Smooth muscle cell of the brain vasculature (primary cell): ENCODE measurements at places on chromosomes 1 and 21.

DNA sequence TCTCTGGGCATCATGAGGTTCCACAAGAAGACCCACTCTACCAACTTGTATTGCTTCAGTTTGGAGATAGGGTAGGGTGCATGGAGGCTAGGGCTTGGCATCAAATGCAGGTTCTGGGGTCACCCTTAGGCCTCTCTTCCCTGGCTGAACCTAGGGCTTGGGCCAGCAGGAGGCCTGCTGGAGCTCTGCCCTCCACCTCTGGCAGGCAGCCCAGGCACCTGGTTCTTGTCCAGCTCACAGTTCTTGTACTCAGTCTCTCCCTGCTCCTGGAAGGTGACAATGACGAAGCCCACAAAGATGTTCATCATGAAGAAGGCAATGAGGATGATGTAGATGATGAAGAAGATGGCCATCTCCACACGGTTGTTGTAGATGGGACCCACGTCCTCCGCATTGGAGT is 37.5 kb upstream of the KIF21B start:
- no peak for DNase-seq

DNA sequence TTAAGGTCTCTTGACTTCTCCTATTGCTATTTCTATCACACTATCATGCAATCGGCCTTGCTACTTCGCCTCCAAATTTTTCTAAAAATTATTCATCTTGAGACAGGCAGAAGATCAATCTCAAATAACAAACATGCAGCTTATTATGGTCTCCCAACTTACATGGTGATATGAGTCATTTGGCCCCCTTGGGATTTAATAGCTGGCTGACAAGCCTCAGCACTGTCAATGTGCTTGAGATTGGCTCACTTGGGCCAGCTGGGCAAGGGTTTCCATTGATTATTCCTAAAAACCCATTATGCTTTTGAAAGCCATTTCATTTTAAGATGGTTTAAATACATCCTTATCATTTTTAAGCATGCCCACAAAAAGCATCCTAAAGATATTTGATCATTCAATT is 224.5 kb upstream of the NFIA start:
- DNase-seq: no peak

- DNase-seq: no peak
Measured at GRCh38 chr1:13813398-13814012, 113.5 kb downstream of the PRDM2 start.

- DNase-seq: no peak
Measured at GRCh38 chr1:236556606-236557005, 32.8 kb downstream of the LGALS8 start.

GRCh38 chr21:30676737-30677136 is 34.1 kb downstream of the KRTAP20-3 start:
- DNase-seq: no peak

GRCh38 chr1:236741753-236742152 is 53.3 kb upstream of the MTR start:
- no peak for DNase-seq

DNA sequence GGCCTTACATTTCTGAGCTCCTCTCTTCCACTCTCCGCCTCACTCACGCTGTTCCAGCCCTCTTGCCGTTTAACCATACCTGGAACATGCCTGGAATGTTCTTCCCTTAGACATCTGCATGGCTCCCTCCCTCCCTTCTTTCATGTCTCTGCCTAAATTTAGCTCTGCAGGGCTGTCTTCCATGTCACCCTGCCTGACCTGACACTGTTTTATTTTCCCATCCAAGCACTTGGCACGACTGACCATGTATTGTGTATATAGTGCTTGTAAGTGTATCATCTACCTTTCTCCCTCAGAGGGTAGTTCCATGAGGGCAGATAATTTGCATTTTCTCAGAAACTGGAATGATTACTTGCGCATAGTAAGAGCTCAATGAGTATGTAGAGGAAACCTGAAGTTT is 47.3 kb downstream of the ST6GALNAC3 start:
- no peak for DNase-seq

GRCh38 chr1:10973552-10973951 is 38.9 kb upstream of the TARDBP start:
- DNase-seq: no peak

DNA sequence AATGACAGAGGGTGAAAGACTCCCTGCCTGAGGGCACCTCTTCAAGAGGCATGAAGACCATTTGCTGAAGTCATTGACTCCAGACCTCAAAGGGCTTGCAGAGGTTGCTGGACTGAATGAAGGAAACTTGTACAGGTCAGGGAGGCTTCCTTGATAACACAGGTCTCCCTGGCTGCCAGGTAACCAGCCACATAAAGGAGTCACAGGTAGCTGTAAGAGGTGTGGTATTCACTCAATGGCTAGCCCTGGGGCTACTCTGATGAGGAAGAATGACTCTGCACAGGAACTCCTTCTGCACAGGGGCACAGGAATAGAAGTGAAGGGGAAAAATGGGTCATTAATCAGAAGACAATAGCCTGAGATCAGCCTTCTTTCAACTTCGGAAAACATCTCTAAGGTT is 187.5 kb downstream of the LMX1A start:
- DNase-seq: no peak

DNA sequence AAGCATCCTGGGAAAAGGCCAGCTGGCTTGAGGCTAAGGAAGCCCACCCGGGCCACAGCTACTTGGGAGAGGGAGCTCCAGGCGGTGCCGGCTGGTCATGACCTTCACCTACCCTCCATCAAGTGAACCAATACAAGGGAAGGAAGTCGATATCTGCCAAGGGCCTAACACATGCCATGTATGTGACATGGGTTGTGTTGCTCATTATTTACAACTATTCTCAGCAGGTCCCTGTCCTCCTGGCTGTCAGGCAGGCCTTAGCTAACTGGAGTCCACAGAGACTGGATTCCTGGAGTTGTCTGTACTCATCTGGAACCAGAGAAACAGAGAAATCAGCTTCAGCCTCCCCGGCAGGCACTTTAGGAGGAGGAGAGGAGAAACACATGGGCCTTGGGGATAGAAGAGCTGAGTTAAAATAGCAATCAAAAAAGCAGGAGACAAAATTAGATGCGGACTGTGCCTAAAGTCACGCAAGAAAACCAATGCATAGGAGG is 15.7 kb downstream of the TCEA3 start:
- DNase-seq: no peak

- no peak for DNase-seq
Measured at GRCh38 chr1:179825798-179826460, 51.7 kb downstream of the TOR1AIP2 start.

DNA sequence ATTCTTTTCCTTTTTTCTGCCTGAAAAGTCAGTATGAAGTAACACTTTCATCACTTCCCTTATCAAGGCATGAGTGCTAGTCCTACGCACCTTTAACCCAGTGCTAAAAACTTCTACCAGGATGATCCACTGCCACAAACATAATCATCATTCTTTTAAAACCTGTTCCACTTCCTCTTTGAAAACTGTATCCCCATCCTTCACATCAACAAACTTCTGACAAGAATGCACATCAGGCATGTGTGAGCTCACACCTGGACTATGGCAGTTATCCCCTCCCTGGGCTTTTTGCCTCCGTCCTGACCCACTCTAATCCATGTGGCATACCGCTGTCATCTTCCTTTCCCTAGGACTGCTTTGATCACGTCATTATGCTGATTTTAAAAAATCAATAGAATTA is 70.2 kb downstream of the ESRRG start:
- DNase-seq: no peak

- DNase-seq: no peak
Measured at GRCh38 chr1:225424562-225425200, 3.2 kb downstream of the LBR start.

- DNase-seq: no peak
Measured at GRCh38 chr1:234782791-234783190, 172.8 kb upstream of the IRF2BP2 start.

DNA sequence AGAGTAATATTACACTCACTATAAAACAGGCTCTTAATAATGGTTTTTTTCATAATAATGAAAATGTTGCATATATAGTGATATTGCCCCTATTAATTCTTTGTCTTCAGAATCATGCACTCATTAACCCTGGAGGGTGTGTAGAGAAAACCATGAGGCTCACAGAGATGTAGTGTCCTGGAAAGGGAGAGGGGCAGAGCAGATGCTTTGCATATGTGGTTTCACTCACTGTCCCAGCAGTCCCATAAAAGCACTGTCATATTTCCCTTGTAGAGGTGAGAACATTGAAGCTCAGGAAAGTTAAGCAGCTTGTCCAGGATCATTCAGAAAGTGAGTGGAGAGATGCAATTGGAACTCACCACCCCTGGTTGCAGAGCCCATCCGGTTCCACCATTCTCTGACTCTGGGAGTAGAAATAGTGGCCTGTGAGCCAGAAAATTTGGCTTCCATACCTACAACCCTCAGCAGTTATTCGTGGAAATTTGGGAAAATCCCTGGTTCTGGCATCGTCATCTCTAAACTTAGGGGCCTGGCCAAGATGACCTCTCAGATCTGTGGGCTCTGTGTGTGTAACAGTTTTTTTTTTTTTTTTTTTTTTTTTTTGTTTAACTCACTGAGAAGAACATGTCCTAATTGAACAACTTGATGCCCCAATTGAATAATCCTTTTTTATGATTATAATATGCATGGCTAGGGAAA is 86.4 kb downstream of the RGL1 start:
- no peak for DNase-seq

- no peak for DNase-seq
Measured at GRCh38 chr1:77475641-77476040, 193.8 kb downstream of the AK5 start.

DNA sequence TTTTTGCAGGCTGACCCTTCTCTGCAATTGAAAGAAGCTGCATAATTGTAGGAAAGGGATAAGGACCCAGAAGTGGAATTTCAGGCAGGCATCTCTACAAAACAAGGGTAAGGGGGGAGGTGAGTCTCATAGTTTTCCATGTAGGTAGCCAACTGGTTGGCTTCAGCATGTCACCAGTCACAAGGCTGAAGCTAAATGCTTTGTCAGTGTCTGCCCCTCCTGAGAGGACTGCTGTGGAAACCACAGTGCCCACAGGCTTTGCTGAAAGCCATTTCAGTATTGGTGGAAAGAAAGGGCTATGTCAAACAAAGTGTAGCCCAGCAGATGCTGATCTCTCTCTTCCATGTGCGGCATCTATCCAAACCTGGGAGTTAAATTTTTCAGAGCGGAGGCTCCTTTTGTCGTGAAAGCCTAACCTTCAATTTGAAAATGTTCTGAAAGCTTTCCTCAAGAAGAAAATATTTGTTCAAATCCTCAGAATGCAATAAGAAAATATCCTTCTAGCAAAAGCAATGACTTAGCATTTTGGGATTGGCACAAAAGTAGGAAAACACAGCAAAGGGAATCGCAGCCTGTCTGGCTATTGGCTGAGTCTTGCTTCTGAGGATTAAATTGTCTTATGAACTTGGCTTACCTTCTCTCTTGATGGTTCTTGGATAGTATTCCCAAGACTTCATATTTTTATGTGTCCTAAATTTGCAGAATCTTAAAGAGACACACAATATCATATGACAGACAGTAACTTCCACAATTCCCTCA is 591.7 kb downstream of the PLPP3 start:
- no peak for DNase-seq

GRCh38 chr1:15678578-15678977 is 5.5 kb upstream of the PLEKHM2 start:
- DNase-seq: no peak

- DNase-seq: peak; percentile 62
Measured at GRCh38 chr1:15168479-15168878, 14.9 kb downstream of the TMEM51 start.

DNA sequence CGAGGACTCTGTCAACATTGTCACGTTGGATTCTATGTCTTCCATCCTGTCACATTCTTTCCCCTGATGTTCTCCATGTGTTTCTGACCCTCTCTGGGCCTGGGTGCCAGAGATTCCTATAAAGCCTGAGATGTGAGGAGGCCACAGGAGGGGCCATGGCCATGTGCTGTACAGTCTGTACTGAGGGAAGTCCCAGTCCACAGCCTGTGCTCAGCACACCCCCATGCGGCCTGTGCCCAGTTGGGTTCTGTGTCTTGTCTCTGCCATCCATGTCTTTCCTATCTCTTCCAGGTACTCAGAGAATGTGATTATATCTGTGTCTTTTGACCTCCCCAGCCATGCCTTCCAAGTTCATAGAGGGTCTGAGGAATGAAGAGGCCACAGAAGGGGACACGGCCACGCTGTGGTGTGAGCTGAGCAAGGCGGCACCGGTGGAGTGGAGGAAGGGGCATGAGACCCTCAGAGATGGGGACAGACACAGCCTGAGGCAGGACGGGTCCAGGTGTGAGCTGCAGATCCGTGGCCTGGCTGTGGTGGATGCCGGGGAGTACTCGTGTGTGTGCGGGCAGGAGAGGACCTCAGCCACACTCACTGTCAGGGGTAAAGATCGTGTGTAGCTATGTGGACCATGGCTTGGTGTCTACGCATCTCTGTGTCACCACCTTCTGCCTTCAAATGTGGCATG is 86.1 kb downstream of the OBSCN start:
- DNase-seq: no peak

DNA sequence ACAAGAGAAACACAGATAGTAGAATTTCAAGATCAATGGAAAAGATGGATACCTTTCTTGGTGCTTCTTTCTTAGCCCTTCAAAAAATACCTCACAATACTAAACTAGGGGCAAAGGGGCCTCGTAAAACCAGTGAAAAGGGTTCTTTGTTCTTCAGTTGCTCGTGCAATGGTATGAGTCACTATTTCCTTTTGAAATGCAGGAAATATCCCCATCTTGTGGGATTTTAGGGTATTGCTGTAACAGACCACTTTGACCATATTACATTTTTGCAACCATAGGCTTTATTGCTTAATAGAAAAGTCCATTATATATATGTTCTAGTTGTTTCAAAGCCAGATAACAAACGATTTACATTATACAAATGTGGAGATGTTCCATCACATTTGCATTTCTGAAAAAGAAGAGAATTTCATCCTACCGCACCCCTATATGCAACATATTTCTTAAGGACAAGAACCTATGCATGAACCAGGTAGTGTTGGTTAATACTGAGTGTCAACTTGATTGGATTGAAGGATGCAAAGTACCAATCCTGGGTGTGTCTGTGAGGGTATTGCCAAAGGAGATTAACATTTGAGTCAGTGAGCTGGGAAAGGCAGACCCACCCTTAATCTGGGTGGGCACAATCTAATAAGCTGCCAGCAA is 88.6 kb upstream of the PKN2 start:
- DNase-seq: no peak

- DNase-seq: no peak
Measured at GRCh38 chr21:39647476-39647875, 34.7 kb downstream of the B3GALT5 start.

DNA sequence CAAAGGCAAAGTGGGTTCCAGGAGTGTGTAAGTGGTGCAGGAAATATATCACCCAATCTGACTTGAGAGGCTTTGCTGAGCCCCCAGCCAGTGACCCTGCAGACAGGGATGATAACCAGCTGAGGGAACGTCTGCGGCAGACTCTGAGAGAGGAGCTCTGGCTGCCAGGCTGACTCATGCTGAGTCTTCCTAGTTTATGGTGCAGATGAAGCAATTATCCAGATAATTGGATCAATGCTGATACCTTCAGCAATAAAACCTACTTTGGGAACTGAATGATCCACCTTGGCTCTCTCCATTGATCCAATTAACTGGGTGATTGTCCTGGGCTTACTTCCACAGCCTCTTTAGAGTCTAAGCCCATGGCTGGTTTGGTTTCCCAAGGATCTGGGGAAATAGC is 7.3 kb downstream of the C8B start:
- DNase-seq: no peak
